ENCODE measurements at places on chromosomes 1 and 21.

DNA sequence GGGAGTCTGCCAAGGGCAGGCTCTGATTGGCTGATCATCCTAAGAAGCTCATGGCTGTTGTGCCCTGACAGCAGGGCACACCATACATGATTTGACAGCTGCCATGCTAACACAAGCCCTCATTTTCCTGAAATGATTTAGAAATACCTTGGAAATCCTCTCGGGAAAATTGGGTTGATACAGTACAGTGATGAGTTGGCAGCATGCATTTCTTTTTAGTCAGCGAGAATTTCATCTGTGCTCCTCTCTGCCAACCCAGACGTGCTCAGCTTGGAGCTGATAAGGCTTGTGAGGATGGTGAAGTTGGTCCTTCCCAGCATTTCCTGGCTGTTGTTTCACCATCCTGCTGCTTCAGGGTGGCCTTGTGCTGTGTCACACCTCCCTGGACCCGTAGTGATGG lies 22.6 kb upstream of the KCNQ4 start:
- DNase-seq, result no peak

DNA sequence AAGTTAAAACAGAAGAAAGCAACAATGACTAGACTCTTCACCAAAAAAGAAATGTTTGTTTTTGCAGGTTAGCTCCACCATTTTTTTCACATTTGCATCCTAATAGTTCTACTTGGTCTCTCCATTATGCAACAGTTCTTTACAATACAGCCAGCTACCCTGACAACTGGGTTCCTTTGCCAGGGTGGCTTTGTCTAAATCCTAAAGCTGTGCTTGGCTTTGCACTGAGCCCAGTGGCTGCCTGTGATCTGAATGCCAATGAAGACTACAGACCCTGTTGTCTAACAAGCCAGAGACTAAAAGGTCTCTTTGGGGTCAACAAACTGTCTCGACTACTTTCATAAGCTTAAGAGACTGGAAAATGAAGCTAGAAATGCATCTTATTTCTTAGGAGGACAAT lies 112.0 kb downstream of the AKT3 start:
- no peak for DNase-seq

DNA sequence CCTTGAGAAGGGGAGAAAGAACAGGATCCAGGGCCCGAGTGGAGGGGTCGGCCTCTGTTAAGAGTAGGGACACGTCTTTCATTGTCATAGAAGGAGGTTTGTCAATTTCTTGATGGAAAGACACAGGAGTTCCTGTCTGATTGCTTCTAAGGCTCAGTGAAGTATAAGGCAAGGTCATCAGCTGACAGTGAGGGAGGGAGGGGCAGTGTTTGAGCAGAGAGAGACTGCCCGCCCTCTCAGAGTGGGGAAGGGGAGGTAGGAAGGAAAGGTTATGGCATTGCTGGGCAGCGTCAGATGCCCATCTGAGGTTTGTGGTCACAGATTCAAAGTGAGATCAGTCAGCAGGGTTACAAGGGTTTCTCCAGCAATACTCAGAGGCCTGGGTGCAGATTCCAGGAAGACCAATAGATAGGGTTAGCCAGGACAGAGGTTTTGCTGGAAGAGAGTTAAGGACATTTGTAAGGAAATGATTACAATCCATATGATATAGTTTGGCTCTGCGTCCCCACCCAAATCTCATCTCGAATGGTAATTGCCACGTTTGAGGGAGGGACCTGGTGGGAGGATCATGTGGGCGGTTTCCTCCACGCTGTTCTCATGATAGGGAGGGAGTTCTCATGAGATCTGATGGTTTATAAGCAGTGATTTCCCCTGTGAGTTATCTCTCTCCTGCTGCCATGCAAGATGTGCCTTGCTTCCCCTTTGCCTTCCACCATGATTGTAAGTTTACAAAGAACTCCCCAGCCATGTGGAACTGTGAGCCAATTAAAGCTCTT lies 127.2 kb upstream of the GJB5 start:
- DNase-seq, result no peak

- no peak for DNase-seq
Observed at GRCh38 chr21:31798842-31799704, 67.2 kb upstream of the SCAF4 start.

- no peak for DNase-seq
Observed at GRCh38 chr1:68954841-68955240, 458.0 kb upstream of the DEPDC1 start.
